ENCODE measurements at places on chromosomes 7 and 10. TPM values are rescaled to one million over a fixed set of nuclear protein-coding genes. Genes with fewer than 3 reads are reported as not detected.

GRCh38 chr7:27918503-27918902 lies 178.5 kb downstream of the TAX1BP1 start:
- peaks cover 11% of the 10 kb centered on the region for H3K36me3 ChIP-seq
- H3K4me1 ChIP-seq: peaks cover 27% of the 10 kb centered on the region
- no peak for DNase-seq
- no peaks in the 10 kb centered on the region for H3K27me3 ChIP-seq
- H3K4me3 ChIP-seq: no peak overlapping the region
- no peak overlapping the region for H3K27ac ChIP-seq

DNA sequence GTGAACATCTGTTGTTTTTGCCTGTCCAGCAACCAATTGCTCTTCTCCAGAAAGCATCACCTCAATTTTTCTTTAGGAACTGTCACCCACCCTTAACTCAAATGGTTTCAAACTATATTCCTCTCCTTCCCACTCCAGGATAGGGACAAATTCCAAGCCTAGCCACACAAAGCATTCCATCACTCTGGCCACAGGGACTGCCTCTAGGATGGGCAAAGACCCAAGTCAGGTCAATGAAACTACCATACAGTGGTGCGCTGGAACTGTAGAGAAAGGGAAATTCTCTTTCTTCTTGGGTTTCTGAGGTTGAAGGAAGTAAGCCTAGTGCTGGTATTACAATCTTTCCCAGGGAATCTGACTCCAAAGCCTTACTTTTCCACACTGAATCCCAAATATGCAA lies 3.6 kb downstream of the MICU1 start:
- H3K4me1 ChIP-seq: peaks cover 15% of the 10 kb centered on the region
- H3K4me3 ChIP-seq: no peak overlapping the region
- no peaks in the 10 kb centered on the region for H3K27me3 ChIP-seq
- H3K27ac ChIP-seq: no peak overlapping the region
- no peak for DNase-seq

The KIFBP gene
- 2.8 TPM for polyA plus RNA-seq

GRCh38 chr10:48480397-48481374 lies 124.2 kb downstream of the ARHGAP22 start:
- no peaks in the 10 kb centered on the region for H3K4me1 ChIP-seq
- DNase-seq: no peak
- no peak overlapping the region for H3K27ac ChIP-seq
- H3K27me3 ChIP-seq: peaks cover 6% of the 10 kb centered on the region
- H3K36me3 ChIP-seq: no peaks in the 10 kb centered on the region
- no peak overlapping the region for H3K4me3 ChIP-seq

The AS3MT gene
- polyA plus RNA-seq: not detected

DNA sequence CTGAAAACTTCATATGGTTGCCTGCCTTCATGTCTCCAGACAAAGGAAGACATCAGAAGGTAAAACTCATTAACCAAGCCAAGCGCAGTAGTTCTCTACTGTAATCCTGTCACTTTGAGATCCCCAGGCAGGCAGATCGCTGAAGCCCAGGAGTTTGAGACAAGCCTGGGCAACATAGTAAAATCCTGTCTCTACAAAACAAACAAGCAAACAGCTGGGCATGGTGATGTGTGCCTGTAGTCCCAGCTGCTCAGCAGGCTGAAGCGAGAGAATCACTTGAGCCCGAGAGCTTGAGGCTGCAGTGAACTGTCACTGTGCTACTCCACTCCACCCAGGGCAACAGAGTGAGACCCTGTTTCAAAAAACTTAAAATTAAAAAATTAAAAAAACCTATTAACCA lies 467.4 kb upstream of the SORCS1 start:
- no peaks in the 10 kb centered on the region for H3K27me3 ChIP-seq
- no peak overlapping the region for H3K4me3 ChIP-seq
- no peaks in the 10 kb centered on the region for H3K36me3 ChIP-seq
- H3K27ac ChIP-seq: no peak overlapping the region

DNA sequence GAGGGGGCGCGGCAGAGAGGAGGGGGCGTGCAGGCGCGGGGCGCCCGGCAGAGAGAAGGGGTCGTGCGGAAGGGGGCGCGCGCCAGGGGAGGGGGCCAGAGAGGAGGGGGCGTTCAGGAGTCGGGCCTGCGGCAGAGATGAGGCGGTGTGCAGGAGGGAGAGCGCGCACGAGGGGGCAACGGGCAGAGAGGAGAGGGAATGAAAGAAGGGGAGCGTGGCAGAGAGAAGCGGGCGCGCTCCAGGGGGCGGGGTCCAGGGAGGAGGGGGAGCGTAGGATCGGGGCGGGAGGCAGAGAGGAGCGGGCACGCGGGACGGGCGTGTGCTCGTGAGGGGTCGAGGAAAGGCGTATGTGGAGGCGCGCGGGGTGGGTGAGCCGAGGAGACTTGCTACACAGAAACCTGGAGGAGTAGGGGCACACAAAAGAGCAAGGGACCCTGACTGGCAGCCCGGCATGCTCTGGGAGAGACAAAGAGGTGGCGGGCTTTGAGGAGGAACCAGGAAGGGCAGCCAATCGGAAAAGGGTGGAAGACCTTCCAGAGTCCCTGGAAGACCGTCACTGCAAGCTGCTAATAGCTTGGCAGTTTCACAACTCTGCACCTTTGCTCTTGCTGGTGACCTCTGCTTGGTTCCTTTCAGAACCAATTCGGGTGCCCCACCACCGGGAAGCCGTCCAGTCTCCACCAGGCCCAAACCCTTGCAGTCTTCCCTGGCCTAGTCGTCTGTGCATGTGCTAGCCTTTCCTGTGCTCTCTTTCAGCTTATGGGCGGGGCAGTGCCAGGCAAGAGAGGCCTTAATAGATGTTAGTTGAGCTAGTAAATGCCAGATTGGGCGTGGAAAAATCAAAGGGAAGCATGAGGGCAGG lies 639 bp downstream of the DYDC2 start:
- peaks cover 31% of the 10 kb centered on the region for H3K27me3 ChIP-seq
- H3K27ac ChIP-seq: no peak overlapping the region
- H3K36me3 ChIP-seq: no peaks in the 10 kb centered on the region
- peak overlapping the region; percentile 70 for H3K4me3 ChIP-seq

- no peak overlapping the region for H3K27ac ChIP-seq
- H3K36me3 ChIP-seq: no peaks in the 10 kb centered on the region
- peaks cover 2% of the 10 kb centered on the region for H3K4me1 ChIP-seq
- H3K4me3 ChIP-seq: no peak overlapping the region
Measured at GRCh38 chr10:43039624-43040481, 37.0 kb upstream of the RET start.

The PDE1C gene
- polyA plus RNA-seq: not detected

The ODAD2 gene
- polyA plus RNA-seq: not detected

- H3K36me3 ChIP-seq: no peaks in the 10 kb centered on the region
- H3K4me3 ChIP-seq: no peak overlapping the region
- H3K27me3 ChIP-seq: no peaks in the 10 kb centered on the region
- DNase-seq: no peak
- H3K27ac ChIP-seq: no peak overlapping the region
- no peaks in the 10 kb centered on the region for H3K4me1 ChIP-seq
Measured at GRCh38 chr10:66958466-66958865, 32.6 kb downstream of the LRRTM3 start.

- peaks cover 7% of the 10 kb centered on the region for H3K27me3 ChIP-seq
- H3K4me3 ChIP-seq: no peak overlapping the region
- no peaks in the 10 kb centered on the region for H3K4me1 ChIP-seq
Measured at GRCh38 chr10:580778-581177, 108.7 kb downstream of the DIP2C start.

- H3K4me1 ChIP-seq: no peaks in the 10 kb centered on the region
- H3K27me3 ChIP-seq: peaks cover 52% of the 10 kb centered on the region
- H3K36me3 ChIP-seq: peaks cover 11% of the 10 kb centered on the region
- peak overlapping the region; percentile 60 for H3K4me3 ChIP-seq
- H3K27ac ChIP-seq: no peak overlapping the region
- DNase-seq: no peak
Measured at GRCh38 chr10:42177077-42177792, 461.1 kb downstream of the ZNF33B start.

DNA sequence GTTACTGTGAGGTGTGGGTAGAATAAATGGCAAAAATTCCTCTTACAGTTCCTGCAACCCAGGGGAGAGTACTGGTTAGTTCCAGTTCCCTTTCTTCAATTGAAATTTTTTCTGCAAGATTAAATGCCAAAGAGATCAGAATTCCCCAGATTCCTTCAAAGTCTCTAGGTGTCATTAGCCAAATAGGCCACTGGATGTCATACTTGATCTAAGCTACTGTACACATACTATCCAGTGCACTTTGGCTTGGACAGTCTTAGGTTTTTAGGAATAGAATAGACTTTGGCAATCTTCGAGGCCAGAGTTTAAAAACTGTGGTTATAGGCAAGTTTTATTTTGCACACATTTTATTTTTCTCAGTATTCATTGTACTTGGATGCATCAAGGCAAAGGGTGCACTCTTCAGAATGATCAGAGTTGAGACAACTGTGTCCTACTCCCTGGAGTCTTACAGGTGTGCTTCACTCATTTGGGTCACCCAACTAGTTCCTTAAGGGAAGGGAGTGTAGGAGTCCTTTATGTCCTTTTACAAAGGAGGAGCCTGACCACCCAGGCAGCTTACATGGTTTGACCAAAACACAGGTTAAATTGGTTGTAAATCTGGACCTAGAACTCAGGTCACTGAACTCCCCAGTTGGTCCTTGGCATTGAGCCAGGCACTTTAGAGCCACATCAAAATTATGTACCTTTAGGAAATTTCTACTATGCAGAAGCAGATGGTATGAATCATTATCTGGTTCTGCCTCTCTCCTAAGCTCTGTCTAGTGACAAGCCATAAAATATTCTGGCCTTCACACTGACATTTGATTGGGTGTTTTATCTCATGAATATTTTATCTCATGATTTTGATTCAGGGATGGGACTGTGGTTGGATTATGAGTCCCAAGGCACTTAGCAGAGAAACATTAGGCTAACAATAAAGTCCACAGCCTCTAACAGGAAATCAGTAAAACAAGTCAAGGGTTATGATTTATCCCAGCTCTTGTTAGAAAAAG lies 49.5 kb downstream of the ASAH2B start:
- no peak overlapping the region for H3K27ac ChIP-seq
- H3K4me3 ChIP-seq: no peak overlapping the region
- peaks cover 11% of the 10 kb centered on the region for H3K27me3 ChIP-seq

GRCh38 chr10:78964952-78965633 lies 103.7 kb upstream of the ZMIZ1 start:
- H3K36me3 ChIP-seq: no peaks in the 10 kb centered on the region
- H3K27me3 ChIP-seq: peaks cover 71% of the 10 kb centered on the region
- no peak overlapping the region for H3K27ac ChIP-seq
- H3K4me1 ChIP-seq: no peaks in the 10 kb centered on the region

- H3K27ac ChIP-seq: no peak overlapping the region
- H3K27me3 ChIP-seq: no peaks in the 10 kb centered on the region
- no peak for DNase-seq
- H3K4me1 ChIP-seq: no peaks in the 10 kb centered on the region
- no peak overlapping the region for H3K4me3 ChIP-seq
Measured at GRCh38 chr10:35025916-35026315, 64.2 kb downstream of the CUL2 start.

DNA sequence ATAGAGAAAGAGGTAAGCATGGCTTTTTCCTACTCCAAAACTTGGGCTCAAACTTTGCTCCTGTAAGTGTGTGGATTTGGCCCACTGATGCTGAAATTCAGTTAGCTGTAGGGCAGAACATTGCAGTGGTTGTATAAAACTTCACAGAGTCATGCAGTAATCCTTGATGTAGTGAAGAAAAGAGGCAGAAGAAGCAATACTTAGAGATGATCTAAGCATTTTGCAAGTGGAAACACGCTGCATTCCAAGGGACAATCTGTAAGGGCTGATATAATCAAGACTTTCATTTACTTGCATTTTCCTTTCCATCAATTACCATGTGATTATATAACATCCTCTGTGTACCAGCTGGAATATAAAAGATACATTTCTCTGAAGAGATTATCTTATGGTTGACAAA lies 338.8 kb downstream of the DNAJB9 start:
- no peak overlapping the region for H3K27ac ChIP-seq
- H3K4me1 ChIP-seq: no peaks in the 10 kb centered on the region
- H3K36me3 ChIP-seq: no peaks in the 10 kb centered on the region
- no peak overlapping the region for H3K4me3 ChIP-seq
- DNase-seq: no peak

DNA sequence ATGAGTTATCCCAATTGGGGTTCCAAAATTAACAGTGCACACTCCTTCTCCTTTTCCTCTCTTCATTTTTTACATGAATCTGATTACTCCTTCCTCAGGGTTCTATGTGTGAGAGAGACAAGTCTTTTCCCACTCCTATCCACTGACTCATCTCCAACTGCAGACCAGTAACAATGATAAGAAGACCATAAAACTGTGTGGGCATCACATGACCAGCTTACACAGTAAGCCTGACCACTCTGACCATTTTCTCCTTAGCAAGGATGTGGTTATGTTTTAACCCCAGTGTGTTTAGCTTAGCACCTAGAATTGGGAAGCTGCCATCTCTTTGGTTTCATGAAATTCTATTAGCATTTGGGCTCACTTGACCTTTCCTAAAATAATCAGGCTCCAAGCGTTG lies 145.0 kb upstream of the CALCR start:
- H3K4me1 ChIP-seq: no peaks in the 10 kb centered on the region
- H3K27ac ChIP-seq: no peak overlapping the region
- no peak overlapping the region for H3K4me3 ChIP-seq

All from naive B cell (primary cell).